ENCODE measurements at places on chromosomes 11 and 22.

- DNase-seq = no peak
These were observed 53.9 kb downstream of the USP47 start for GRCh38 chr11:11895672-11896071.

DNA sequence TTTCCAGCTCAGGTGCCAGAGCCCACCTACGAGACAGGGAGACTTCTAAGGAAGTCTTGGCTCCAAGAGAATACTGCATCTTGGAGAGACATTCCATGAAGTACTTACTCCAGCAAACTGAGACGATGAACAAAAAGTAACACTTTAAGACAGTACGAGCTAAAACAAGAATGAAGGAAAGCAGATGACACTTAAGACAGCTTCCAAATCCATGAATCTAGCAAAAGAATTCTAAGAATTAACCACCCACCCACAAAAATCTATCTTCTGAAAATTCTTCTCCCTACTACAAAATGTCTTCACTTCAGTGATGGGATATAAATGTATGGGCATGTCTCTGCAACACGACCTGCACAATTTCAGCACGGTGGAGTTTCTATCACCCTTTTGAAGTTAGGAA, 132.9 kb downstream of the C11orf58 start:
- DNase-seq = no peak

- no peak for DNase-seq
These were observed 6.0 kb downstream of the APOL1 start for GRCh38 chr22:36258701-36259614.

DNA sequence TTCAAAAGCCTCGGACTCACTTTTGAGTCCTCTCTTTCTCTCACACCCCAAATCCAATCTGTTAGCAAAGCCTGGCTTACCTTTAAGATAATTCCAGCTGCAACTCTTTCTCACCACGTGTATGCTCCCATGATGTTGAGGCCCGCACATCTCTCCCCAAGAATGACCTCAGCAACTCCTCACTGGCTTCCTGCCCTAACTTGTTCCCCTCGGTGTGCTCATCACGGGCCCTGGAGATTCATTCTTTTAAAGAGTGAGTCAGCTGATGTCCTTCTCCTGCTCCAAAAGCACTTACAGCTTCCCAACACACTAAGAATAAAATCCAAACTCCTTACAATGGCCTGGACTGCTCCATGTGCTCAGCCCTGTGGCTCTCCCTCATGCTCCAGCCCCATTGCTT, 1041.3 kb downstream of the OPCML start:
- DNase-seq = no peak

DNA sequence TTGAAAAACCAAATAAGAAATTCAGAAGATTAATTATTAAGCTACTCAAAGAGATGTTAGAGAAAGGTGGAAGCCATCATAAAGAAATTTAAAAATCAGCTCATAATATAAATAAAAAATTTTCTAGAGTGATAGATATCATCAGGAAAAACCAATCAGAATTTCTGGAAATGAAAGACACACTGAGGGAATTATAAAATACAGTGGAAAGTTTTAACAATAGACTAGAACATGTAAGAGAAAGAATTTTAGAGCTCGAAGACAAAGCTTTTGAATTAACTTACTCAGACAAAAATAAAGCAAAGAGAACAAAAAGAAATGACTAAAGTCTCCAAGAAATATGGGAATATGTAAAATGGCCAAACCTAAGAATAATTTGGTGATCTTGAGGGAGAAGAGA, 1926.9 kb upstream of the RAG2 start:
- DNase-seq = no peak

DNA sequence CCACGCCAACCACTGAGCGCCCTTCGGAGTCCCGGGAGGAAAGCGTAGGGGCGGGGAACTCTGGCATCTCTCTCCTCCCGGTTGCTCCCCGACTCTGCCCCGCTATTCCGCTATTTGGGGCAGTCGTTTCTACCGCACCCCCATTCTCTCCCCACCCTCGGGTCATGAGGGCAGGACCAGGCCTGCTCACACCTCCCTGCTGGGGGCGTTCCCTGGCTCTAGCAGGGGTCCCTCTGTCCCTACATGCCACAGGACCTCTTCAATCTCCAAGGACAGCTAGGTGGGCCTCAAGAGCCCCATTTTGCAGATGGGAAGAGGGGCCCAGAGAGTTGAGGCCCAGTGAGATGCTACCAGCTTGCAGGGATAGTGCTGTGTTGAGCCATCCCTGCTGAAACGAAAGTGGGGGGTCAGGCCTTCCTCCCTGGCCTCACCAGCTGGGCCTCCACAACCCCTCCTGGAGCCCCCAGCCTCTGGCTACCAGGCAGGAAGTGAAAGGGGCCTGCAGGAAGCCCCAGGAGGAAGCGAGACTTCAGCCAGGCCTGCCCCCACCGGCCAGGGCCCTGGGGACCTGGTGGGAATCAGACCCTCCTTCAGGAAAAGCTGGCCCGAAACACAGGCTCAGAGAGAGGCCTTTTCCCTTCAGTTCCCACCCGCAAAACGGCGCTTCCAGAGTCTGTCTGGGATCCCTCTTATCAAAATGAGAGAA, 5.5 kb upstream of the SHISA8 start:
- DNase-seq = no peak

- DNase-seq = peak; percentile 64
These were observed 59.1 kb downstream of the NUP98 start for GRCh38 chr11:3738241-3738640.

DNA sequence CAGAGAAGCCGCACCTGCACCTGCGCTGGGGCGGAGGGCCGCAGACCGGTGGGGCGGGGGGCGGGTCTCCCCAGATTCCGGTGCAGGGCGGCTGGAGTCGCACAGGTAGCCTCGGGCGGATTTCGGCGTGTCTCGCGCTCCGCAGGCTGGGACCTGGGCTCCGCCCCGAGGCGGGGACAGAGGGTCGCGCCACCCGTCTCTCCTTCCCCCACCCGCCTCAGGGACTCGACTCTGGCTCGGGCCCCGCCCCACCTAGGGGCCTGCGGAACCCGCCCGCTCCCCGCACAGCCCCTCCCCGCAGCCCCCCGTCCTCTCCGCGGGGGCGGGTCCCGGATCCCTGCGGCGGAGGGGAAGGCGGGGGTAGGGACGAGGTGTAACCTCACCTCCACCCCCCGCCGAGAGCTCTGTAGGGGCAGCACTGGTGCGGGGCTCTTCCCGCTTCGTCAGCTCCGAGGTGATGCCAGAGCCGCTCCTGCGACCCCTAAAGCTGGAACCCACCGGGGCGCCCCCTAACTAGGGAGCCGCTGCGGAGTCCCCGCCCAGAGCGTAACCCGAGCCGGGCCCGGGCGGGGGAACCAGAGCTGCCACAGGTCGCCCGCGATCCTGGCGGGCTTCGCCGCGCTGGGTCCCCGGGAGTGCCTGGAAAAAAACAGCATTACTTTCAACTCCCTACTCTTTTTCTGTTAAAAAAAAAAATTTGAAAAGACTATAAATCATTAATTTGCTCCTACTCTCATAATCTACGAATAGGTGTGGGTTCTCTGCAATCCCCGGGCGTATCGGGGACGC, at the start of gene SLC29A2:
TSS of gene SLC29A2 (minus strand) at position 134 of the 789 bp plus-strand sequence. CDS start 169 bp downstream, outside the sequence.
- no peak for DNase-seq

GRCh38 chr22:29158546-29158945, 47.1 kb upstream of the EMID1 start:
- no peak for DNase-seq

DNA sequence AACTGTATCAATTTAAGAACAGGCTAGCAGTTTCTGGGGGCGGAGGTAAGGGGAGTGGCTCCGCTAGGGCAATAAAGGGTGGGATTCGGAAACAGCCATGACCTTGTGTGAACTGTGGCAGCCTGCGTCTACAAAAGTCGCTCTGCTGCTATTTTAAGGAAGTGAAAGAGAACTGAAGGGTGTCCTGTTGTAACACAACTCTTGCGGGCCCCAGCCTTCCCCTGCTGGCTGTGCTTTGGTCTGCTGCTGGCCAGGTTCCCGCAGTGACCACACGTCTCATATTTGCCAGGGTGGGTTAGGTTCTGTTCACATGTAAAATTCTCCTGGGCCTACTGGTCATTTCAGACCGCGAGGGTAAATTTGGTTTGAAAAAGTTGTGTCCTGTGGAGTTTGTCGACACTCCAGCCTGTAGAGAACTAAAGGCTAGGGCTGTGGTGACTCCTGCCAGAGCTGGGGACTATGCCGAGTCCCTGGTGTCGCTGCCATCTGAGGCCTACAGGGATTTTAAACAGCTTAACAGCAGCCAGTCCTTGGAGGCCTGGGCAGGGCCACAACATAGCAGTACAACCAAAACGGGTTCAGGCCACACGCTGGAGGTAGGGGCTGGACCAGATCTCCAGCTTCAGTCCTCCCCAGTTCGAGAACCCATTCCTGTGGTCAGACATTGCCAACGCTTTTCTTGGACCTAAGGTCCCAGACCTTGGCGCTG, 1.1 kb upstream of the PPFIBP2 start:
- DNase-seq = peak; percentile 33

DNA sequence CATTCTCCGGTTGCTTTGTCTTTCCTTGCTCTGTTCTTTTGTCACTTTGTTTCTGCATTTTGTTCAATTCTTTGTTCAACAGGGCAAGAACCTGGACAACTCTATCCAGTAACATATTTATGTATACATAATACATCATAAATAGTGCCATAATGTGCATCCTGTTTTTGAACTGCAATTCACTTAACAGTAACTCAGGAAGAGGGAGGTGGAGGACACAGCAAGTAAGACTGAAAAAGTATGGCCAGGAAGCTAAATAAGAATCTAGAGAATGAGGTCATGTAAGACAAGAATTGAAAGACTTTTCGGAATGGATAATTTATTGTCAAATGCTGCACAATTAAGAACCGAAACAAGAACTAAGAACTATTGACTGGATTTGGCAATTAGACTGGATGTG, 29.2 kb upstream of the CHORDC1 start:
- no peak for DNase-seq

GRCh38 chr11:104823657-104824056, 74.6 kb downstream of the CASP12 start:
- DNase-seq = no peak

DNA sequence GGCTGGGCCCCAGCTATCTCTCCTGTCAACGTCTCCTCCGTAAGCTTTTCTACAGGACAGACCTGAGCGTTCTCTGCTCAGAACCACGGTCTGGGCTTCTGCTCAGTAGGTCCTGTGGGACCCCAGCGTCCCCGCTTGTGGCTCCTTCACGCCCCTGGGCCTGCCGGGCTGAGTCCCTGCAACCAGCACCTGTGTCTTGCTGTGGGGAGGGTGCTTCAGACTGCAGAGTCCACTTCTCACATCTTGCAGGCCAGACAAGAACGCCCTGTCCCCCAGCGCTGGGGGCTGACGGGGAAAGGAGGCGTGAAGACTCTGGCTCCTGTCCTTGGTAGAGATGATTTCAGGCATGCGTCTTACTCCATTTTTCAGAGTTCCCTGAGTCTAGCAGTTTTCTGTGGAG, 1480.8 kb downstream of the BRD1 start:
- DNase-seq = no peak

- no peak for DNase-seq
These were observed 428.9 kb upstream of the B3GAT1 start for GRCh38 chr11:134840945-134841344.

DNA sequence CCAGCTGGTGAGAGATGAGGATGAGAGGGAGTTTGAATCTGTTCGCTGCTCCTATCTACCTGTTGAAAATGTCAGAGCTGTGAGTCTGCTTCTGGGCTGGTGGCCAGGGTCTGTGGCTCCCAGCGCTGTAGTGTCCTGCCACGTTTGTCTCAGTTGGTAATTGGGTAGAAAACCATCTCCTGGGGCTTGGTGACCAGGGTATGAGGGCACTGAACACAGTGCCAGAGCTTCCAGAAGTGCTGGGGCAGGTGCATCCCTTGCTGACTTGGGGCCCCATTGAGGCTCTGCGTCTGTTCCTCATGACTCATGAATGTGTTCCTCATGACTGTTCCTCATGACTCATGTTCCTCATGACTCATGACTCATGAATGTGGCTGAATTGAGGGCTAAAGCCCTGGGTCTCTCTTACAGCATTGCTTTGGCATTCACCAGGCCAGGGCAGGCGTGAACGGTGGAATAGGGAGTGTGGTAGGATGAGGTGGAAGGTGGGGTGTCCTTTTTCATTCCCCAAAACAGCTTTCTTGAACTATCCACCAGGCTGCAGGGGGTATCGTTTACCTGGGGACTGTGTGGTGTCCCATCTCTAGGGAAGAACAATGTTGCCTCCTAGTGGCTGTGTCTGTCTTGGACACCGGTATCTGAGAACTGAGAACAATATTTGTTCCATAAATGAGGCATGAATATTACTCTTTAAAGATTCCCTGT, 139.5 kb downstream of the COMMD9 start:
- peak; percentile 86 for DNase-seq

- no peak for DNase-seq
These were observed 44.6 kb upstream of the ZBED5 start for GRCh38 chr11:10902301-10903063.

DNA sequence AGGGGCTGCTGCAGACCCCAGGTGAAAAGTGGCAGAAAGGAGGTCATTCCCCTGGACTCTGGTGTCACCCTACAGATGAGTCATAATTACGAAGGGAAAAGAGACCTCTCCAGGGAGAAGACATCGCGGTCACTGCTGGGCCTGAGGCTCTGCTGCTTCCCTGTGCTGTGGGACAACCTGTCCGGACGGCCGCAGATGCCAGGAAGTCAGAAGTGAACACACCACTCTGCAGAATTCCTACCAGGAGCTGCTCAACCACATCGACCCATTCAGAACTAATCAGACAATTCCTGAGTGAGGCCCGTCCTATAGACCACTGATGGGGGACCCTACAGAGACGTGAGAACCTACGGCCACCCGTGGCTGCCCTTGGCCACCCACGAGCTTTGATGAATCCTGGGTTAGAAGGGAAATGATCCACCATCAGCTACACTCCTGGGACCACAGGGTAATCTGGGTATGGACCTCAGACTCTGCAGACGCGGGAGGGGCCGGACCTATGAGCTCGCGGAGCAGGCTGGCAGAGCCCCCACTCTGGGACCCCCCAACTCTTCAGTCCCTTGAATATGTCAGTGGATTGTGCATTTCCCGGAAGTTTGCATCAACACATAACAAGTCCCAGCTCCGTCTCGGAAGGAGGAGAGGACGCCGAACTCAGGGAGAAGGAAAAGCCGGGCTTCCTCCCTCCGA, 636.7 kb downstream of the BRD1 start:
- DNase-seq = no peak

DNA sequence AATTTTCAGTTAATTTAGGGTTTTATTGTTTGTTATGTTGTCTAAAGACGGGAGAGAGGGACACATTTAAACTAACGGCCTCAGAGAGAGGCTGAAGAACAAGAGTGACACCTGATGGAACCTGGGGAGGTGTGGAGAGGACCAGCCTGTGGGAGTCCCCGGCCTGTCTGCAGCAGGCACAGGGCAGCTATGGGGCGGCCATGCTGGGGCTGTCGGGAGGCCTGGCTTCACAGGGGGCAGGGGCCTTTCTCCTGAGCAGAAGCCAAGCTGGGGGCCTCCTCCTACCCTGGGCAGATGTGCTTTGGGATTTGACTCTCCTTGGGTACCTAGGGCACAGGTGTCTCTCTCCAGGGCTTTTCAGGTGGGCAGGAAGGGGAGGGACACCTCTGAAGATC, 21.9 kb downstream of the RELT start:
- DNase-seq = no peak

Data from AG09309 (cell line).